B cell (primary cell): ENCODE measurements at places on chromosomes 4 and X. TPM values are rescaled to one million over a fixed set of nuclear protein-coding genes. Genes with fewer than 3 reads are reported as not detected.

WDR1 gene
- 134 and 146 TPM in 2 replicates for polyA plus RNA-seq

ADGRG2 gene
- not detected in 2 replicates for polyA plus RNA-seq

HAUS7 gene
- polyA plus RNA-seq: 25.2 and 32.1 TPM in 2 replicates

CPLX1 gene
- 0.37 TPM in 1 of 2 replicates, not detected in the other for polyA plus RNA-seq

SMIM10 gene
- polyA plus RNA-seq: 0.36 and 0.52 TPM in 2 replicates

SPANXD gene
- polyA plus RNA-seq: not detected in 2 replicates

SASH3 gene
- 224 and 291 TPM in 2 replicates for polyA plus RNA-seq

CT45A8 gene
- polyA plus RNA-seq: not detected in 2 replicates

CHRDL1 gene
- polyA plus RNA-seq: not detected in 2 replicates

MAP3K15 gene
- polyA plus RNA-seq: 0.13 TPM in 1 of 2 replicates, not detected in the other

MAGEB17 gene
- polyA plus RNA-seq: 0.16 TPM in 1 of 2 replicates, not detected in the other

ELOVL6 gene
- polyA plus RNA-seq: 0.10 and 0.14 TPM in 2 replicates

BEX2 gene
- polyA plus RNA-seq: 34.6 and 78.5 TPM in 2 replicates

RHOXF1 gene
- polyA plus RNA-seq: 1.3 and 2.8 TPM in 2 replicates

MAGEB2 gene
- polyA plus RNA-seq: not detected in 2 replicates

USP17L20 gene
- not detected in 2 replicates for polyA plus RNA-seq

GABRB1 gene
- not detected in 2 replicates for polyA plus RNA-seq

CNKSR2 gene
- polyA plus RNA-seq: 11.5 and 19.1 TPM in 2 replicates

CRMP1 gene
- polyA plus RNA-seq: 0.13 and 0.30 TPM in 2 replicates

HEPH gene
- not detected in 2 replicates for polyA plus RNA-seq

CFAP47 gene
- not detected in 2 replicates for polyA plus RNA-seq

BEX5 gene
- 1.2 and 3.9 TPM in 2 replicates for polyA plus RNA-seq

ADH1C gene
- polyA plus RNA-seq: not detected in 2 replicates

TMEM150C gene
- 0.04 TPM in 1 of 2 replicates, not detected in the other for polyA plus RNA-seq

UGT2B17 gene
- polyA plus RNA-seq: 0.26 TPM in 1 of 2 replicates, not detected in the other

PPARGC1A gene
- not detected in 2 replicates for polyA plus RNA-seq

PPP2R2C gene
- not detected in 2 replicates for polyA plus RNA-seq

USP51 gene
- polyA plus RNA-seq: 0.91 and 1.6 TPM in 2 replicates

IL1RAPL1 gene
- polyA plus RNA-seq: not detected in 2 replicates

GPRIN3 gene
- polyA plus RNA-seq: 0.22 and 0.42 TPM in 2 replicates

NAA10 gene
- polyA plus RNA-seq: 90.5 and 102 TPM in 2 replicates

DNAAF6 gene
- not detected in 2 replicates for polyA plus RNA-seq

MAGEA12 gene
- polyA plus RNA-seq: not detected in 2 replicates

BLOC1S4 gene
- 29.2 and 35.5 TPM in 2 replicates for polyA plus RNA-seq

RADX gene
- 7.9 and 14.7 TPM in 2 replicates for polyA plus RNA-seq

NDUFC1 gene
- 19.1 and 21.3 TPM in 2 replicates for polyA plus RNA-seq

CXCL6 gene
- polyA plus RNA-seq: not detected in 2 replicates
